Neural crest cell (in vitro differentiated cells): ENCODE measurements at places on chromosomes 5 and 9.

- DNase-seq = no peak
Measured at GRCh38 chr9:113296796-113297558, 6.2 kb downstream of the RNF183 start.

DNA sequence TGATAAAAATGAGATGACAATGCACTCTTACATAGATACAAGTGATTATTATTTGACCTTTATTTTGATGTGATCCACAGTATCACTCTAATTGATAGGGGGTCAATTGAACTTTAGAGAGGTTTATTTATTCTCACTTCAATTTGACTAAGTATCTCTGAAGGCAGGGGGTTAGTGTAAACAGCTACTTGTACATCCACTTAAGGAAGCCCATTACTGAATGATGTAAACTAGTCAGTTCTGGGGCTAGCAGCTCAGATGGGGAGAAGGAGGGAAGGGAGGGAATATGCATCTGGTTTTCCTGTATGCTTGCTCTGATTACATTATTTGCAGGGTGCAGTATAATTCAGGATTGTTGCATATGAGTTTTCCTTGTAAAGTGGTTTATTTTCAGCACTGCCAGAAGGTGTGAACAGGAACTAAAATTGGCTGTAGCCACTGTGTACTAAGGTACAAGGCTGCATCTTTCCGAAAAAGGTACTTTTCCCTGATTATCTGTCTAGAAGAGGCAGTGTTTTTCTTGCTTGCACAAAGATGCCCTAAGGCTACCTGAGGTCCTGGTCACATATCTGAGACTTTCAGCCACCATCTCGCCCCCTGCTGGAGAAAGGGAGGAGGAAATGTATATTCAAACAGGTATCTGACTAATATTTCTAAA is 51.2 kb downstream of the MRPS27 start:
- DNase-seq = peak; percentile 53

DNA sequence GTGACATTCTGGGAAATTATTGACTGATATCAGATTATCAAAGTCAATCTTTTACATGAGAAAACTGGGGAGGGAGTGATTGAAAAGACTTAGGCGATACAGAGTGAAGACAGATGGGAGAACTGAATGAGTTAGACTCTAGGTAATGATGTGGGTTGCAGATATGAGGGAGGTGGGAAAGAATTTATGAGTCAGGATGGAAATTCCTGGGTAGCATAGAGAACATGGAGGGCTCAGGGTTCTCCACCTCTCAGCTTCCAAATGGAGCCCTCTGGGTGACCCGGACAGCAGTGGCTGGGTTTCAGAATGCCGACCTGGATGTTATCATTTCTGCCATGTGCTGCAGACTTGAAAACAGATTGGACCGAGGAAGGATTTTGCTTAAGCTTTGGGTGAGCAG is 75.4 kb upstream of the SHB start:
- no peak for DNase-seq

GRCh38 chr5:139982157-139982974 is 60.7 kb downstream of the NRG2 start:
- no peak for DNase-seq

- DNase-seq = no peak
Measured at GRCh38 chr9:133362359-133363044, 6.2 kb downstream of the SURF2 start.

DNA sequence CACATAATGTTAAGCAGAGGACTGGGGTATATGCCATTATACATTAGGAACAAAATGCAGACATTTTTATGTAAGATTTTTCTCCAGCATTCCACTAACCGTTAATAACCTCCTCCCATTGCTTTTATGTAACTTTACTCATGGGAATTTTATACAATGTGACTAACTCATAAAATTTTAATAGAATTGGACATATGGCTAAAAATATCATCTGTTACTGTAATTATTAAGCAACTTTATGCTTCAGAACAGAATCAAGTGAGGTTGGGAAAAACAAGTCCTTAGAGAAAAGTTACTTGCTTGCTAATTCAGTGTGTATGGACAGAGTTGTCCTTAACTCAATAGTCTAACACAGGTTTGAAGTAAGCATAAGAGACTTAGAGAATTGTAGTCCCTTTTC is 54.8 kb upstream of the PCSK1 start:
- no peak for DNase-seq

- no peak for DNase-seq
Measured at GRCh38 chr5:140483055-140483454, 64.4 kb upstream of the EIF4EBP3 start.

- DNase-seq = peak; percentile 12
Measured at GRCh38 chr5:140108093-140109017, 5.6 kb upstream of the PURA start.

DNA sequence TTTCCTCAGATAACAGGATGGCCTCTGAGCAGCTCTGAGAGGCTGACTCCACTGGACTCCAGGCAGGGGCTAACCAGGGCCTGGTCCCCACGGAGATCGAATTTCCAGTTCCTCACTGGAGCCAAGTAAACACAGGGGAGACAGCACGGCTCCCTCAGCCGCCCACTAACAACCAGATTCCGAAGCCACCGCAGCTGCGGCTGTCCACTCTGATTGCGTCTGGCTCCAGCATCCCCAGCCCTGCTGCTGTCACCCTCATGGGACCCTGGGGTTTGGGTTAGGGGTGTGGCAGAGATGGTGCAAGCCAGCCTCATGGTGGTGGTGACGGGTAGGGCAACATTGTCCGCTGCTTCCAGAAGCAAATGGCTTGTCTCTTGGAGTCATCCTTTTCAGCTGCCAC is 172.6 kb downstream of the RGS3 start:
- DNase-seq = no peak

GRCh38 chr9:73565833-73566465 is 414.3 kb downstream of the ANXA1 start:
- DNase-seq = no peak

DNA sequence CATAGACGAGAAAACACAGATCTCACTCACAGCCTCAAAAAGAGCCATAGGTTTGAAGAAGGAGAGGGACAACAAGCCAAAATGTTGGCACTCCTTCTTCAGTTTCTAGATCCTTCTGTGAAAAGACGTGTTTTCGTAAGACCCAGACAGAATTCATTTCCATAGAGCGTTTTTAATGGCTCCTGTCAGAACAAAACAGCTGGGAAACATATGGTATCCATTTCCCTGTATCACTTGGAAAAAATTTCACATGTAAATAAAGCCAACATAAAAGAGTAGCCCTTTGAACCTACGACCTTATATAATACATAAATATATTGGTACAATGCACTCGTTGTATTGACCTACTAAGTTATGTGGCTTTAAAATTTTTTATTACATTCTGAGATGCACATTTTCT is 108.1 kb downstream of the SNCAIP start:
- no peak for DNase-seq

- no peak for DNase-seq
Measured at GRCh38 chr9:113906411-113907110, 30.5 kb downstream of the ZNF618 start.

DNA sequence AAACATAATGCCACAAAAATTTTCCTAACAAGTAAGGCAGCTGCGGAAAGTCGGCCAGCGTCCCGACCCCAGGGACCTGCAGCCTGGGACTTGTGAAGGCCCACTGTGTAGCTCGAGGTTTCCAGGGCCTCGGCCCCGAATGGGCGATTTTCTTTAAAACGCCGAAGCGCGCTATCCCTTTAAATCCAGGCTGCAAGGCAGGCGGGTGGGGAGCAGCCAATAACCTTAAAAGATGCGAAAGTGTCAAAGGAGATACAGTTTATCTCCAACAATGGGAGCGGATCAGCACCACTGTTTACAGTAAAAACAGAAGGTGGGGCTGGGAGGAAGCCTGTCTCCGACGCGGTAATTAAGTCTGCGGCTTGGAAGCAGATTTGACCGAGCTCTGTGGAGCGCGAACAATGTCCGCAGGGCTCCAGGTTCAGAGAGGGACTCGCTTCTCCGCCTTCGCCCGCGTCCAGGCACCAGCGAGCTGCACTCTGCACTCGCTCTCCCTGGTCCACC is 1.7 kb upstream of the ZSWIM6 start:
- no peak for DNase-seq

DNA sequence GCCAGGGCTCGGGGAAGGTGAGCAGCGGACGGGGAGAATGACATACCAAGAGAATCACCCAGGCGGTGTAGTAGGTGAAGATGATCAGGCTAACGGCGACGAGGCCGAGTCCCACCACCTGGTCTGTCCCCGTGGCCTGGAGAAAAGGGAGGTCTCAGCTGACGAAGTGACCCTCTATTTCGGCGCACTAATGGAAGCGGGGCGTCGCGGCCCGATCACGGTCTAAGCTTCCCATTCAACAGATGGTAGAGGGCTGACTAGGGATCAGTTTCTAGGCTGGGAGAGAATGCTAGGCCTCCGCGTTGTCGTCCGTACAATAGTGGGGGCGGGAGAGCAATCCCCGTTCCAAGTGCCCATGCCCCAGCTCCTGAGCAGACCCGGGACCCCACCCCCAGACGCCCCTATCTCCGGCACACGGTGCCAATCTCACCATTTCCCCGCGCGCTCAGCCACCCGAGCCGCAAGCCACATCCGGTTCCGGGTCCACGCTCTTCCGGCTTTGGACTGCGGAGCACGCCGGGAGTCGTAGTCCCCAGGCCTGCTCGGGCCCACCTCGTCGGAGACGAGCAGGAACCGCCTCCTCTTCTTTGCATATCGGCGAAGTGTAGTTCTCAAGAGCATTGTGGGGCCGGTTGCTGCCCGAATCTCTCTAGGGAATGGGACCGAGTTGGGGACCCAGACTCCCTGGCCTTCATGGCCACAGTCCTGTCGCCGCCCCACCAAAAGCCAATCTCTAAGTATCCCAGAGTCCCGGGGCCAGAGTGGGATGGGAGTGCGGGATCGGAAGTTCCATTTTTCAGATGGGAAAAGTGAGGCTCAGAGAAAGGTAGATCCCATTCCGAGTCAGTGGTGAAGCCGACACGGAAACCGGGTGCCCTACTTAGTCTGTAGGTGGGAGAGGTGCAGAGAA is at the start of gene DPM2:
Gene DPM2, minus strand, starts transcription at position 467 of the 910 bp plus-strand sequence. Its CDS starts 34 bp downstream, at position 433.
- DNase-seq = peak; percentile 65

DNA sequence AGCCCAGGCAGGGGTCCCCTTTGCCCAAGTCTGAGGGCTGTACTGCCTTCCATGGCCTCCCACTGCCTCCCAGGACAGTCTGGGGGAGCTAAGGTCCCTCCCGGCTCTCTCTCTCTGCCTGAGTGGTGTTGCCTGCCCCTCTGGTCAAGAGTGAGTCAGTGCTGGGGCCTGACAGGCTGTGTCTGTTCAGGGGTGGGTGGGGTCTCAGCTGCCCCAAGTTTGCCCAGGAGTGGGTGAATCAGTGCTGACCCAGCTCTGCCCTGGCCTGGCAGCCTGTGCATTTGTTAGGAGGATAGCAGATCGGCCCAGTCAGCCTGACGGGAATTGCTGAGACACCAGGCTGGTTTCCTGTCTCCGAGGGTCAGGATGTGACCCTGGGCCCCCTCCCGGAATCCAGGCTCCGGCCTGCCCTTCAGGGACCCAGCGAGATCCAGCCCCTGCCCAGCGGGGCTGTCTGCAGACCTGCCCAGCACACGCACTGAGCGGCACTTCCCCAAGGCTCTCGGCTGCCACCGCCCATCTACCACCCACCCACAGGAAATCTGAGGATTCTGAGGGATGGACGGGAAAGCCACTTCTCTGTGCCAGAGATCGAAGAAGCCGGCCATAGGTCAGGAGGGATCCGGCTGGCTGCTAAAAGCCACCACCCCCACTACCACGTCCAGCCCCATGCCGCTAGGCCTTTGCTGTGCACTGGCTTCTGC is 15.9 kb downstream of the ENG start:
- DNase-seq = peak; percentile 22

DNA sequence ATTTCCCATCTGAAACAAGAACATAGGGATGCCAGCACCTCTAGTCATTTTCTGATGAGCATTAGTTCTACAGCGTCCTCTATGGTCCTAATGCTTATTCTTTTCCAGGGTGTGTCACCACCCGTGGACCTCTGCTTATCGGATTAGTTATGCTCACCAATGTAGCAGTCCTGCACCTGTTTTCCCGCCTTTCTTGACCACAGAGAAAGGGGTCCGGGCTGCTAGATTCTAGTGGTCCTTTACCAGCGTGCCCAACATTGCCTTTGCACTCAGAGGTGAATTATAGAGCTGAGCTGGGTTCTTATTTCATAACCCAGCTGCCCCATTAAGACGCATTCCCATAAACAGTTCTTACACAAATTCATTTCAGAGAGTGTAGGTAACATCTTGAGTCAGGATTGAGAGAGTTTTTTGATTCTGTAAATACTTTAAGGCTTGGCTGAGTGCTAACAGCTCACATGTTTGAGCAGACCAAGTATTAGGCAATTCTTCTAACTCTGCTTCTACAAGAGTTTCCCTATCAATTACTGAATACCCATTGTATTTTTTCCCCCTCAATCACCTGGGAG is 2205.1 kb upstream of the C9orf72 start:
- no peak for DNase-seq

DNA sequence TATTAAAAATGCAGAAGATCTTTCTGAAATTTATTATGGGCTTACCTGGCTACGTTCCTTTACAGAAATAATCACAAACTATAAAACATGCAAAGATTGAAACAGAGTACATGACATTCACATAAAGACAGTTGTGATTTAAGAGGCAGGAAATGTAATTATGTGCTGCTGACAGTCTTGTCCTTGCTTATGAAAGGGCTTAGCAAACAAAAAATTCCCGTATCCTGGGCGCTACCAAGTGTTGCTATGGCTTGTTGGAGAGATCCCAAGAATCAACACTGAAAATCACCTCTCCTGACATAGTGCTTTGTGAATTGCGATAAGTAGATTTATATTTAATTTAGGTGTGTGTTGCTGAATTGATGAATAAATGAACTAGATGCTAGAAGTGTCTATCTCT is 352.5 kb upstream of the C9orf72 start:
- DNase-seq = no peak

DNA sequence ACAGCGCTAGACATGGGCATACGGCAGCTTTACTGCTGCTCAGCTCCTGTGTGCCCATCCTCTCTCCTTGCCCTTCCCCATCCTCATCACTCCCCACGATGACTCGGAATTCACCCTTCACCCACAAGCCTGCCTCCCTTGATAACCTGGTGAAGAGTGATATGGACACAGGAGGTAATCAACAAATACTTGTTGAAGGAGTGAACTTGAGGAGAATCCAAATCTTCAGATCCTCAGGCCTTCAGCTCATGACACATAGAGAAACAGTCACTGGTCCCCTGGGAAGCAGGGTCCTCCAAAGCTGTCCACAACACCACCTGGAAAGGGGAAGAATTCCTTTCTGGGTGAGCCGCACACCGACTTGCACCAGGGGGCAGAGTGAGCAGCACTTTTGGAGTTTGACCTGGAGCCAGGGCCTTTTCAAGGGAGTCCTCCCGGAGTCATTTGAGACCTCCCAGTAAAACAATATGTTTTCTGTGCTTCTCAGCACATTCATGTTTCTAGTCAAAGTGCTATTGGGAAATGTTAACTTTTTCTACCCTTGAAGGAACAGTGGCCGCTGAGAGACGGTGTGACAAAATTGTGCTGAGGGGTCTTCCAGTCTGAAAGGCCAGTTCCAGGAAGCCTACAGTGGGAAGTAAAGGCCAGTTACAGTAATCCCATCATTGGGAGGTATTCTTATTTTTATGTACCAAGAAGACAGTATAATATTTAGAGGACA is 332.3 kb downstream of the CWC27 start:
- peak; percentile 20 for DNase-seq

DNA sequence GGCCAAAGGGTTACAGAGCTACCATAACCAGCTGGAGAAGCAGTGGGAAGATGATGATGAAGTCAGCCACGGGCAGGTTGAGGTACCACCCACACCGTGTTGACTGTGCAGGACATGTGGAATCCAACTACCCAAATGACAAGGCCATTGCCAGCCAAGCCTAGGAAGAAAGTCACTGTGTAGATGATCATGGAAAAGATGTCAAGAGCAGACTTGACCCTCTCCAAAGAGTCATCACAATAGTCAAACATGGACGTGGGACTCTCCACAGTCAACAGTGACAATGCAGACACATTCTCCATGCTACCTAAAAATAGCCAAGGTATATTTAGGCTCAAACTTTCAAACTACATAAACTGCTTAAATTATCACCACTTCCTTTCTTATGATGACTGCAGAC is 20.9 kb upstream of the SPINK1 start:
- no peak for DNase-seq
